GM03348 (cell line): ENCODE measurements at places on chromosomes 7 and 10.

DNA sequence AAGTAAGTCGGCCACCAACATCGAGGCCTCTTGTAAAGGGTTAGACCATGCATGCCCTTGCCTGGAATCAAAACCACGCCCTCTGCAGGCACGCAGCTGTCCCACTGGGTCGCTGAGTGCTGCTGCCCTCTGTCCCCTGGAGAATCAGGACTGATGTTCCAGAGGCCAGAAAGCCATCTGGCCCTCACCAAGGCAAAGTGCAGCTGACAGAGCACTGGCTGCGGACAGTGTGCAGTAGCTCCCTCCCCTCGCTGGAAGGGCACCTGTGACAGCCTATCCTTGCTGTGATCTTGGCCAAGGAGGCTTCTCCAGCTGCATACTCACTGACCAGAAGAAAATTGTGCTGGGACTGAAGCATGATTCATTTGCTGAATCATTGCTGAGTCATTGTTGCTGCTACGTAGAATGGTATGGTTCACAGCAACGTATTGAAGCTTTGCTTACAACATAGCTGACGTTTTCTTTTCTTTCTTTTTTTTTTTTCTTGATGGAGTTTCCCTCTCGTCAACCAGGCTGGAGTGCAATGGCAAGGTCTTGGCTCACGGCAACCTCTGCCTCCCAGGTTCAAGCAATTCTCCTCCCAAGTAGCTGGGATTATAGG is 30.4 kb downstream of the DDC start:
- peak; percentile 86 for DNase-seq

DNA sequence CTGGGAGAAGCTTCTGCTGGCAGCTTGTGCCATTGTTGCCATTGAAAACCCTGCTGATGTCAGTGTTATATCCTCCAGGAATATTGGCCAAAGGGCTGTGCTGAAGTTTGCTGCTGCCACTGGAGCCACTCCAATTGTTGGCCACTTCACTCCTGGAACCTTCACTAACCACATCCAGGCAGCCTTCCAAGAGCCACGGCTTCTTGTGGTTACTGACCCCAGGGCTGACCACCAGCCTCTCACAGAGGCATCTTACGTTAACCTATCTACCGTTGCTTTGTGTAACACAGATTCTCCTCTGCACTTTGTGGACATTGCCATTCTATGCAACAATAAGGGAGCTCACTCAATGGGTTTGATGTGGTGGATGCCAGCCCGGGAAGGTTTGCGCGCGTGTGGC is 220.7 kb downstream of the ADK start:
- DNase-seq, result no peak

GRCh38 chr7:3683546-3684539 is 382.8 kb downstream of the SDK1 start:
- no peak for DNase-seq

DNA sequence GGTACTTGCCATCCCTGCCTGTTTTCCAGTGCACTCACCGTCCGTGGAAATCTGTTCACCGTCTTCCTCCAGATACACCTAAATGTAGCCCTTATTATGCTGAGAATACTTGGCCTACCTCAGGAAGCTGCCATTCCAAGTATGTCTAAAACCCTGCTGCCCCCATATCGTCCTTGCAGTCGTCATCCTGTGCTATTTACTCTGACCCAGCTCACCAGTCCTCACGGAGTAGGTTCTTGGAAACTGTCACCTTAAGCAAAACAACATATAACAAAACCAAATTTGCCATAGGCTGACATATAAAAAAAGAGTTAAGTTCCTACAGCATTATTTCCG is 880 bp upstream of the PIP4K2A start:
- DNase-seq, result no peak

DNA sequence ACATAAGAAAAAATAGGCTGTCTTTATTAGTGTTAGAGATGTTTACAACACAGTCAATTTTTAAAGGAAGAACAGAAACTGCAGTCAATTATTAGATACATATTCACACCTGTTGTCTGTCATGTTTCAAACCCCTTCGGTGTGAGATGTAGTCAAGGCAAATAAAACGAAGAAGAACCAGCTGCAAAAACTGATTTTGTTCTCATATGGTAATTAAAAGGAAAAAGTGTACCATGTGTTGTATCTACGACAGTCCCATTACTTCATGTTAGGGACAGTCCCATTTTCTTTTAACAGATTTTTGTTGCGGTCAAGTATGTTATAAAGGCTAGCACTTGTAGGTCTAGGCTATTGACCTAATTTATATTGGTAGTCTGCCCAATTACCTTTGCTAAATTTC is 149.4 kb downstream of the LRRN3 start:
- no peak for DNase-seq

- DNase-seq, result no peak
Measured at GRCh38 chr7:134744569-134744968, 34.9 kb upstream of the CALD1 start.

GRCh38 chr10:43940898-43941837 is 292.5 kb upstream of the ZNF32 start:
- no peak for DNase-seq

- no peak for DNase-seq
Measured at GRCh38 chr10:88278912-88279311, 304.2 kb downstream of the RNLS start.

GRCh38 chr10:104323085-104323484 is 15.2 kb downstream of the ITPRIP start:
- no peak for DNase-seq

- no peak for DNase-seq
Measured at GRCh38 chr7:116162254-116162653, 48.1 kb upstream of the TES start.

GRCh38 chr10:133141958-133142340 is 18.1 kb upstream of the KNDC1 start:
- no peak for DNase-seq

DNA sequence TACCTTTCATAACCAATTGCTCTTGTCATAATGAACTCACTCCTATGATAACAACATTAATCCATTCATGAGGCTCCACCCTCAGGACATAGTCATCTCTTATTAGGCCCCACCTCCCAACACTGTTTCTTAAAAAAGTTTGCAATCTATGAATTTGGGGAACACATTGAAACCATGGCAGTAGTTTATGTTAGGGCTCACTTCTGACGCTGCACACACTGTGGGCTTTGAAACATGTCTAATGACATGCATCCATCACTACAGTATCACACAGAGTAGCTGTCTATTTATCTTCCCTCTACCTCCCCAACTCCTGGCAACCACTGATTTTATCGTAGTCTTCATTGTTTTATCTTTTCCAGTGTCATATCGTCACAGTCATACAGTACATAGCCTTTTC is 299.8 kb downstream of the GLRX3 start:
- no peak for DNase-seq

- DNase-seq, result peak; percentile 78
Measured at GRCh38 chr7:117098457-117098856, 145.2 kb downstream of the ST7 start.

DNA sequence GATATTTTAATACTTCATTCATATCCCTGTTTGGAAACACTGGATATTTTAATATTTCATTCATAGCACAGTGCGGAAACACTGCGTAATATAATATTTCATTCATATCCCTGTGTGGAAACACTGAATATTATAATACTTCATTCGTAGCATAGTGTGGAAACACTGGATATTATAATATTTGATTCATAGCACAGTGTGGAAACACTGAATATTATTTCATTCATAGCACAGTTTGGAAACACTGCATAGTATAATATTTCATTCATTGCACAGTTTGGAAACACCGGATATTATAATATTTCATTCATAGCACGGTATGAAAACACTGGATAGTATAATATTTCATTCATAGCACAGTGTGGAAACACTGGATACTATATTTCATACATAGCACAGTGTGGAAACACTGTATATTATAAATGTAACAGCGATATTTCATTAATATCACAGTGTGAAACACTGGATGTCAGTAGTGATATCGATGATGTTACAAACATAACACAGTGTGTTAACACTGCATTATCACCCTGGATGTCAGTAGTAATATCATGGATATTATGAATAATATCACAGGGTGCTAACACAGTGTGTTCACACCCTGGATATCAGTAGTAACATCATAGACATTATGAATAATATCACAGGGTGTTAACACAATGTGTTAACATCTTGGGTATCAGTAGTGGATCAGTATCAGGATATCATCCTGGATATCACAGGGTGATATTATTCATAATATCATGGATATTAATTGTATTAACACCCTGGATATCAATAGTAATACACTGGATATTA is 2.9 kb upstream of the TMEM225B start:
- no peak for DNase-seq

GRCh38 chr7:20144801-20145200 is 72.4 kb downstream of the MACC1 start:
- no peak for DNase-seq

GRCh38 chr7:10022957-10023356 is 950.7 kb upstream of the PHF14 start:
- no peak for DNase-seq

DNA sequence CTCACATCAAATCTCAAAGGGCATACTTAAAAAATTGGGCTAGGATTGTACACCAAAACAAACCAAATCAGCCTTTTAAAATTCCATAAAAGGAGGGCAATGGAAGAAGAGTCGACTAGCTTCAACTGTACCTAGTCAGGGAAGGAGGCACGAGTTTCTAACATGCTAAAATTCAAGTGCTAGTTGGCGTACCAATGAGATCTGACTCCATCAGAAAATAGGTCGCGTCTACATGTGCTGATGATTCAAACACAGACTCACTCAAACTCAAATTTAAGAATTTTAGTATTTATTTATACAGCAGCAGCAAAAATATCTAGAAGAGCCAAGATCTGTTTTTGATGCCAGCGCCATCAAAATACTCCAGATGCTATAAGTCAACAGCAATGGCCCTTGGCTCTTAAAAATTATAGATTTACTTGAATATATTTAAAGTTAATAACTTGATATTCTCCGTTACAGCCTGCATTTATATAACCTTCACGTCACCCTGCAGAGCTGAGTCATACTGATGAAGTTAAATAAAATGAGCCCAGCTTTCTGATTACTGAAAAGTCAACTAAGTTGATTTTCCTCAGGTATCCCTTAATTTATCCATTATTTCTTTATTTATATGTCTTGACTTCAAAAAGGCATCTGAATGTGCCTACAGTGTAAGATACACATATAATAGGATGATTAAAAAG is 302.1 kb upstream of the IMMP2L start:
- no peak for DNase-seq

GRCh38 chr10:111578076-111578475 is 501.2 kb downstream of the ADRA2A start:
- peak; percentile 18 for DNase-seq

- no peak for DNase-seq
Measured at GRCh38 chr7:69403169-69403568, 195.1 kb upstream of the AUTS2 start.

DNA sequence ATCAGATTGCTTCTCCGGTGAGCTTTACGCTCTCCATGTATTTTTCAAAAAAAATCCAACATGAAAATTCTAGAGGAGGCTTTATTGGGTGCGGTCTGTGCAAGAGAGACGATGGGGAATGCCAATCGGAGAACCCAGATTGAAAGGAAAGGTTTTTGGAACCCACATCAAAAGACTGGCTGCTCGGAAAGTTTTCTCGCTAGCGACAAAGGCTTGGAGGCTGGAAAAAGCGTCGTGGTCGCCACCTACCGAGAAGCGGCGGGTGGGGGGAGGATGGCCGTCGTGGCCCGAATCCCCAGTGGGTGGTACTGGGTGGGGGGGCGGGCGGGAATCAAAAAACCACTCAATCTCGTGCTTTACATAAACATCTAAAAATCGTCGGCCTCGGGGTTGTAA is 1.1 kb upstream of the GTF2I start:
- DNase-seq, result peak; percentile 60

DNA sequence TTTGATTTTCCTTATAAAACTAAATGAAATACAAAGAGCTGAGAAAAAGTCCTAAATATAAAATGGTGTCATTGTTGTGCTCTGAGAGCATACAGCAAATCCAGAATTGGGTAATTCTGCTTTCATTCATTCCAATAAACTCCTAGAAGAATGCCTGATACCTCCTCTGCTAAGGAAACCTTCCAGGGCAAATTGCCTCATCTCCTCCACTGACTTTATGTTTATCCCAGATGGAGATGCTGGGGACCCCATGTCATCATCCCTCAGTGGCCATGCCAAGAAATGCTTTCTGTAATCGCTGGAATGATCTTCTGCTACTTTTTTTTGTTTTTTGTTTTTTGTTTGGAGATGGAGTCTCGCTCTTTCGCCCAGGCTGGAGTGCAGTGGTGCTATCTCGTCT is 119.3 kb upstream of the PRKCQ start:
- no peak for DNase-seq

DNA sequence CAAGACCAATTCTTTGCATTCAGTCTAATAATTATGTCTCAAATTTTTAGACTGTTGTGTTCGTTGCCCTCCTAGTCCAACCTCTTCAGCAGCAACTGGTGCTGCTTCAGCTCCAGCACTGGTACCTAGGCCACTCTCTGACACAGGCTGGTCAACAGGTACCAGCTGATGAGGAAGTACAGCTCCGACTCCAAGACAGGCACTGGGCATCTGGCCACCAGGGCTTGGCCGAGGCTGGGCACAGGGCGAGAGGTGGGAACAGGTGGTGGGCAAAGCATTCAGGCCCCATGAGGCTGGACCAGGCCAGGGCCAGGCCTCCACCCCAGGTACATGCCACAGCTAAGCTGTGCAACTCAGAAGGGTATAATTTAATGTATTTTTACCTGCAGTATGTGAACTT is 151.5 kb upstream of the AGR3 start:
- no peak for DNase-seq

DNA sequence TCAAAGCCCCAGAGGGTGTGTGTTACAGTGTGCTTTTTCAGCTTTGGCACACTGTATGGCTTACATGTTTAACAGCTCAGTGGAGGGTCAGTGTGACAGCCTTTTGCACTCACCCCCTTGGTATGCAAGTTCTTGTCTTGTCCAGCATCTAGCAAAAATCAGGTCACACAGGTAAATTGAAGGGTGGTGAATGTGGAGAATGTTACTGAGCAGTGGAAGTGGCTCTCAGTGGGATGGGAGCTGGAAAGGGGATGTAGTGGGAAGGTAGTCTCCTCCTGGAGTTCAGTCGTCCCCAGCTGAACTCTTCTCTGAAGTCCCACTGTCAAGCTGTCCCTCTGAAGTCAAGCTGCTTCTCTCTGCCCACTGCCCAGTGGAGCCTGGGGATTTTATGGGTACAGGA is 21.0 kb upstream of the C10orf90 start:
- DNase-seq, result no peak

DNA sequence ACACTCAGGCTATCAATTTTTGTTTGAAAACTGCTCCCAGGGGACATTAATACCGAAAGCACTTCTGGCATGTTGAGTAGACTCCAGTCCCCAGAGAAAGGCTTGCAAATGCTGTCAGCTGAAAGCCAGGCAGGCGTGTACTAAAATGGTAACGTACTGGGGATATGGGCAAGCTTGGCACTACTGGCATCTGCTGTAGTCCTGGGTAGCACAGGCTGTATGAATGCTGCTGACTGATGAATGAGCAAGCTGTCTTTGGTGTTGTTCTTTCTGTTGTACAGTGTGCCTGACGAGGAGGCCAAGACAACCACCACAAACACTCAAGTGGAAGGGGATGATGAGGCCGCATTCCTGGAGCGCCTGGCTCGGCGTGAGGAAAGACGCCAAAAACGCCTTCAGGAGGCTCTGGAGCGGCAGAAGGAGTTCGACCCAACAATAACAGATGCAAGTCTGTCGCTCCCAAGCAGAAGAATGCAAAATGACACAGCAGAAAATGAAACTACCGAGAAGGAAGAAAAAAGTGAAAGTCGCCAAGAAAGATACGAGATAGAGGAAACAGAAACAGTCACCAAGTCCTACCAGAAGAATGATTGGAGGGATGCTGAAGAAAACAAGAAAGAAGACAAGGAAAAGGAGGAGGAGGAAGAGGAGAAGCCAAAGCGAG is 53.5 kb upstream of the AGBL3 start:
- DNase-seq, result no peak

- DNase-seq, result peak; percentile 40
Measured at GRCh38 chr10:70622981-70623844, 20.7 kb upstream of the PRF1 start.
